Left hindlimb (tissue), 1 donor: ENCODE measurements at places on chromosomes 12 and 14.

DNA sequence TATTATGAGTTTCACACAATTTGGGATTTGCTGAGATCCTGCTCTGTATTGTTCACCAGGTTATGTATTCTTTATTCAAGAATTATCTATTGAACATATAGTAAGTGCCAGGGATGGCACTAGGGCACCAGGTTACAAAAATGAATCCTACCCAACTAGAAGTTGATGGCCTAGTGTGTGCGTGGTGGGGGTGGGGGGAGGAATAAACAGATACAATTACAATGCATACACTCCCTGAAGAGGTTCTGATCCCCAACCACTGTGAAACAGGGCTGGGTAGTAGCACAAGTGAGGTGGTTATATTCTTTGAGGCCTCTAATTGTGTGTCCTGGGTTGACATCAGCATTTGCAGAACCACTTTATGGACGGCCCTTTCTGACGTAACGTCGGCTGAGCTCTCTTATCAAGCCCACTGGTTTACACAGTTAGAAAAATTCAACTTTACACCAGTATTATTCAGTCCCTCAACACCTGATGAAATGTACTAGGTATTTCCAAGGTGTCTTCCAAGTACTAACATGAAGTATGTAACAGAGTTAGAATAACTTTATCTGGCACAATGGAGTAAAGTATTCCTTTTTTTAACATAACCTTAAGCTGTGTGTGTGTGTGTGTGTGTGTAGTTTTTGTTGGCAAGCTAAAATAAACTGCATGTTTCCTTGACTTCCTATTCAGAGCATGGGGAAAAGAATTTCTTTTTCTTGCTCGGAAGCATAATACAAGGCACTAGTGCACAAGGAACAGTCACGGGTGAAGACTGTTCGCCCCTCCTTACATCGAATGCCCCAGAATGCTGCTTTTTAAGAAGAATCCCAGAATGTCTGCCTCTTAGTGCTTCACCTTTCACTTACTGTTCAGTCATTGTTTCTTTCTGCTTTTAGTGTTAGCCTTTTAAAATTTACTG is 8.1 kb upstream of the GLRX5 start:
- no peak for DNase-seq

- no peak for DNase-seq
Observed at GRCh38 chr14:95495538-95496025, 20.9 kb downstream of the SYNE3 start.

DNA sequence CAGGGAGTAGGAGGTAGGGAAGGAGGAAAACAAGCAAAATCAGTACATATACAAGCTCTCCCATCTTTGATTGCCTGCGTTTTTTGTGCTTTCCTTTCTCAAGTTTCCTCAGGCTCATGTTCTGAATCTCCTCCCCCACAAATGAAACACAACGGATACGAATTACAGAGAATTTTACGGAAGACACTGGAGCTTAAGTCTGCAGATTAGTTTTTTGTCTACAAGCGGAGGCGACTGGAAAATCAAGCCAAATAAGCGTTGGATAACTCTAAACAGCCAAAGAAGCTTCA is 612 bp downstream of the WBP11 start:
- DNase-seq, result no peak

GRCh38 chr14:100605230-100605629 is 18.0 kb upstream of the BEGAIN start:
- DNase-seq, result no peak

GRCh38 chr14:58699681-58700205 is 62.0 kb downstream of the DACT1 start:
- DNase-seq, result no peak

DNA sequence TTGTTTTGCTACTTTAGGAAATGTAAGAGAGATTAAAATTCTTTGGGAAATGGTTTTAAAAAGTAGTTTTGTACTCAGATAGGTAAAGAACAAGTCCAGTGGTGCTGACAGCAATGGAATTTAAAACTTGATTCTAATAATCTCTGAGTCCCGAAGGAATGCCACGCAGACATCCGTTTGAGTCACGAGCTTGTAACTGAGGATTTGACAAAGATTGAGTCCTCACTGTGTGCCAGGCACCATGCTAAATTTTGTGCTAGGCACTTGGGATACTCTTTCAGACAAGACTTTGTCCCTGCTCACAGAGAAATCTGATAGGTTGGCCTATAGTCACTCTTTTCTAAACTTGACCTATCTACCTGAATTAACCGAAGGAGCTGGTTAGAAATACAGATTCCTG is 12.7 kb downstream of the FLRT2 start:
- no peak for DNase-seq

- no peak for DNase-seq
Observed at GRCh38 chr14:101843665-101844064, 82.2 kb downstream of the PPP2R5C start.

- DNase-seq, result no peak
Observed at GRCh38 chr14:28761438-28762291, 4.9 kb upstream of the FOXG1 start.

GRCh38 chr12:30962047-30962446 is 35.5 kb downstream of the TSPAN11 start:
- DNase-seq, result no peak

DNA sequence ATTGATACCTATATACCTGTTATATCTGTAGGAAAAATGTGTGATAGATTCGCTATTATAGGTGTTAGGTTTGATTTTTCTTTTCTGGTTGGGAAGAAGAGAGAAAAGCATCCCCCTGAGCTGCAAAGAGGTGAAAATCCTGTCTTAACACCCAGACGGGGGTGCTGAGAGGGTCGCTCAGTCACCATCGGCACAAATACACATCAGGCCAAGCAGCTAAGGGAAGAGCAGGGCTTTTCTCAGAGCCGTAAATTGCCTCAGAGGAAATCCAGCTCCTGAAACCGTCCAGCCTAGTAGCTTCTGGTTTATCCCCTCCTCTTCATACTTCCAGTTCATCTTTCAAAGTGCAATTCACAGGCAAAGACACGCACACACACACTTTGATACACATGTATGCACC is 111.1 kb upstream of the OVCH1 start:
- DNase-seq, result no peak

- DNase-seq, result no peak
Observed at GRCh38 chr12:58346032-58346632, 404.8 kb downstream of the ATP23 start.

- no peak for DNase-seq
Observed at GRCh38 chr12:92242907-92243306, 97.3 kb upstream of the BTG1 start.

GRCh38 chr14:104138098-104138717 is at the start of gene KIF26A:
KIF26A (plus strand) TSS chr14:104138587; CDS start chr14:104138723, 136 bp downstream.
- peak; percentile 67 for DNase-seq

DNA sequence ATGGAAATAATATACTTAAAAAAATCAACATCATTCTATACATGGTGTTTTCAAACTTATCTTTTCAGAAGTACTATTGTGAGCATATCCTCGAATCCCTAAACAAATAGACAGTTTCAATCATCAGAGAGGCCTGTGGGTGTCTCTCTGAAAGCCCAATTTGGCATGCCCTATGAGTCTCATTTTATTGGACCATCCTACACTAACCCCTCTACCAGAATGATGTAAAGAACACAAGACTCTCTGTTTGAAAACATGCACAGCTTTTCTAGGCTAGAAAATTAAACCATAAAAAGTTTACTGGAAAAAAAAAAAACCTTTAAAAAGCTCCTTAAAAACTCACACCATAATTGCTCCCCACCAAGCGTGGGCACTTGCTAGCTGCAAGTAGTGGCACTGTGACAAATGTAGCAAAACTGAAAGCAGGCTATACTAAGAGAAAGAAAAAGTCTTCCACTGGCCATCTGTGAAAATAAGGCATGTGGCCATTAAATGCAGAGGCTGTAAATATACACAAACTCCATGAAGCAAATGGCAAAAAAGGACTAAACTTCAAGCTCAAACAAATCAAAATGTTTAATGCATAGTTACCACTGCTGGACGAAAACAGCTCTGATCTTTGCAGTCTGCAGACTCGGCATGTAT is 394.2 kb downstream of the SOX5 start:
- DNase-seq, result no peak

GRCh38 chr14:92473969-92474535 is 39.5 kb upstream of the RIN3 start:
- DNase-seq, result no peak

DNA sequence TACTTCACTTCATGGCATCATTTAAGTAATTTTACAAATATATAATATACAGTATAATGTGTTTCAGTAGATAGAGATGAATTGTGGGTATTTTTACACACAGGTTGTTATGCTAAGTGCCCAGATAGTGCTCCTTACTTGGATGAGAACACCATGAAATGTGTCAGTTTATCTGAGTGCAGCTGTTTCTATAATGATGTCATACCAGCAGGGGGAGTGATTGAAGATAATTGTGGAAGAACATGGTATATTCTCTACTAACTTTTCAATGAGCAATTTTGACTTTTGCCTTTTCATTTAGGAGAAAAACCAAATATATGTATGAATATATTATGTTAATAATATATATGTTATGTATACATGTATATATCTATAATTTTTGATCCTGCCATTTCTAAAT is 221.6 kb downstream of the LRRK2 start:
- DNase-seq, result no peak

GRCh38 chr14:24251880-24252288 is 9.5 kb upstream of the TINF2 start:
- DNase-seq, result no peak

GRCh38 chr12:82299319-82300025 is 58.7 kb downstream of the CCDC59 start:
- DNase-seq, result no peak

DNA sequence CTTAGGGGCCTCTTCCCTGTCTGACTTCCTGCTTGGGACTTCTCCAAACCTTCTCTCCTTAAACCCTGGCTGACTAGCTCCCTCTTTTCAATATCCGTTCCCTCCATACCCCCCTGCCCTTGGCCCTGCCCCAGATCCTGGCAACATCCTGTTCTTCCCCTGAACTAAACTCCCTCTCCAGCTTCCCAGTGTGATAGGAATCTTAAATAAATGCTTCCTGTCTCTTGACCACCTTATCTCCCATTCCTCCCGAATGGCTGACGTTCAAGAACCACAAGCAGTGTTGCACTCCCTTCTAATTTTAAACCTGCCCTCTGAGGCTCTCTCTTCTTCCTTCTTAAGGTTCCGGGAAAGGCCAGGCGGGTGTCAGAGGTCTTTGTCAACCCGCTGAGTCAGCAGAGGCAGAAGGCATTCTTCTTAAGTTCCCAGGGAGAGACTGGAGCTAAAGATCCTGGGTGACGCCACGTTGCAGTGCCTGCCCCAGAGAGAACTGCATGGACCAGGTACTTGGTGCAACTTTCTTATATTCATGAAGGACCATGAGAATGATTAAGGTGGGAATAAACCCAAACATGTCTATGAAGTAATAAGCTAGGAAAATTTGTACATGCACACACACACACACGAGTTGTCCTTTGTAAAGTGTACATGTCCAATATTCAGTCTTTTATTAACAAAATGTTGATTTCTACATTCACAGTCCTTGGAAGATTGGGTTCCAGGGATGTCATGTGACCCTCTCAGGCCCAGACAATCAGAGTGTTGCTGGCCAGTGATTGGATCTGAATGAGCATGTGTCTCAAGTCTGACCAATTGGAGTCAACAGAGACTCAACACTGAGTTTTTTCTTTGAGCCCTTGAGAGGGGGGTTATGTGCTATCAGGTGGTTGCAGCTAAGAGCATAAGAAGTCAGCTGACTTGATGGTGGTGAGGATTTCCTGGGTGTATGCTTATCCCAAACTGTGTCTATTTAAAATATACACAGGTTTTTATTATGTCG is 420.2 kb upstream of the TBX3 start:
- DNase-seq, result no peak

DNA sequence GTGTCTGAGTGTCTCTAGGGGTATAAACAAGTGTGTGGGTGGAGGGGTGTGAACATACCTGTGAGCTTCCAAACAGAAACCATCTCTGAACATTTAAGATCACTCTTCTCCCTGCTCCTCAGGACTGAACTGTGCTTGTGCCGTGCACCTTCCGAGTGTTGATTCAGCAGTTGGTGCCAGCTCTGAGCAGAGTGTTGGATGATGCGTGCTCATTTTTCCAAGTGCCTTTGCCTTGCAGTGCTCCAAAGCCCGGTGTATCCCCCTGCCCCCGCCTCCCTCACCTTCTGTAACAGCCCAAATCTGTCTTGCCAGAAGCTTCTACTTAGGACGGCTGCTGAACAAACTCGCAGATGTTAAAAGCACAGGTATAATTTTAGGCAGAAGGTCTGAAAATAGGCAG is 4.4 kb downstream of the WSCD2 start:
- peak; percentile 41 for DNase-seq

DNA sequence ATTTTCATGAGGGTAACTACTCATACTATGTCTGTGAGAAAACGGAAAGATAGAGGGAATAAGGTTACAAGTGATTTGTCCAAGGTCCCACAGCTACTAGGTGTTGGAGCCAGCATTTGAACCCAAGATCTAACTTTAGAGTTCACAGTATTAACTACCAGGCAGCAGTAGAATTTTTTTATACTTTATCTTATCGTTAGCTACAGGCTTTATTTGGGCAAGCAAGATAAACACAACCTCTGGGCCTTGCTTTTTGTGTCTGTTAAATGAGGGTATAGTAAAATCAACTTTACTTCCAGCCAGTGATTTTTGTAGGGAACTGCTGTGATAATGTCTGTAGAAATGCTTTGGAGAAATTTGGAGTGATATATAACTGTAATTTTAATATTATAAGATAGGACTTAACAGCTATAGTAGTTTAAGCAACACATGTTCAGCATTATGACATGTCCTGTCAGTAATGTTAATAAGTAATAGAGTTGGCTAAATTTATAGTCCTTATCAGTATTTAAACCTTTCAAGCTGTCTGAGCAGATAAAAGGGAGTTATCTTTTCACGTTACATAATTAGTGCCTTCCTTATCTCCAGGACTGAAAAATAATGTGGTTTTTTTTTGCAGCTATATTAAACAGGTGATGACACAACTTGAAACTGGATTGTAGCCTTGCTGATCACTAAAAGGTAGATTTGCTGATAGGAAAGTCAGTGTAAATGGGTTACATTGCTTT is 12.8 kb downstream of the LEMD3 start:
- no peak for DNase-seq

DNA sequence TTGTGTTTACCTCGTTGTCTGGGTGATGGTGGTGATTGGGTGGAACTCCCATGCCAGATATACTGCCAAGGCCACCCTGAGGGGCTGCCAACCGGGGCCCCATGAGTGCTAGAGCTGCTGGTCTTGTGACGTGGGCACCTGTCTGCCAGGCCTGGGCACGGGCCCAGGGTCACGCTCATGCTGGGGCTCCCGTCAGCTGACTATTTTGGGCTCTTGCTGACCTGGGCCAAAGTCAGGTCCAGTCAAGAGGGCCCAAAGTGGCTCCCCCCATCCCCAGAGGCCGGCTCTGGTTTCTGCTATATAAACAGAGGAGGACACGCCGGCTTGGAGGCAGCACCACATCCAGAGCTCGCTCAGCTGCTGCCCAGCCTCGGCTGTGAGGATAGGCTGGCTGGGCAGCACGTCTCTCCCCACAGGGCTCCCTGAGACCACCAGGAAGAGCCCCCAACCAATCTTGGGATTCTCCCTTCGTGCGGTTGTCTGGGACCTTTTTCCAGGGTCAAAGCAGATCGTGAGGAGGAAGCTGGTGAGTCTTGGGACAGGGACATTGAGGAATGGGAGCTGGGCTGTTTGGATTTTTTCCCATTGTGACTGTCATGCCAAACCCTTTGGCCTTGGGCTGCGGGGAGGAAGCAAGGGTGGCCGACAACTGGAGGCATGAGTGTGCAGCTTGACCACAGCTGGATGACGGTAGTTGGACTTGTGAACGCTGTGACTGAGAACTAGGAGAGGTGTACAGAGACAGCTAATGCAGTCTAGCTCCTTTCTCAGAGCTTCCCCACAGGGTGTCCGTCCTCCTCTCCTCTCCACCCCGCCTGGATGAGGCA is 7.6 kb upstream of the NR4A1 start:
- DNase-seq, result peak; percentile 34

- DNase-seq, result no peak
Observed at GRCh38 chr14:103404920-103405319, 19.7 kb downstream of the MARK3 start.
